ENCODE measurements at places on chromosomes 5 and 9.

GRCh38 chr5:111385051-111385450, 127.3 kb downstream of the STARD4 start:
- peaks cover 17% of the 10 kb centered on the region for H3K36me3 ChIP-seq
- H3K27ac ChIP-seq, result no peak overlapping the region
- no peak overlapping the region for H3K4me3 ChIP-seq
- no peaks in the 10 kb centered on the region for H3K4me1 ChIP-seq
- DNase-seq, result no peak
- no peaks in the 10 kb centered on the region for H3K27me3 ChIP-seq

- no peaks in the 10 kb centered on the region for H3K36me3 ChIP-seq
- no peaks in the 10 kb centered on the region for H3K27me3 ChIP-seq
- no peak overlapping the region for H3K4me3 ChIP-seq
- DNase-seq, result no peak
- no peak overlapping the region for H3K27ac ChIP-seq
Observed at GRCh38 chr9:110452227-110452801, 114.7 kb upstream of the TXNDC8 start.

DNA sequence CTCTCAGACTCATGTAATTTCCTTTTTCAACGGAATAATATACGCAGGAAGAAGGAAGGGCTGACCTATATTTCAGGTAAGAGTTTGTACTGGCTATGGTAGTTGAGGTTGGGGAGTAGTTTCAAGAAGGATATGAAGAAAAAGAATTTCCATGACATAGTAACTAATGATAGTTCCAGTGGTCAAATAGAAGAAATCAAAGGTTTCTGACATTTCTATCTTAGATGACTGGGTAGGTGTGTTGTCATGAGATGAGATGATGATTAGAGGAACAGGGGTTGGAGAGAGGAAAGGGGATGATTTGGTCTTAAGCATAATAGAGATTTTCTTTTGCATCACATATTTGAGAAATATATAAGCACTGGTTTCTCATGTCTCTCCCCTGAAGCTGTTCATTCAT, 166.0 kb downstream of the SPATA31D1 start:
- no peaks in the 10 kb centered on the region for H3K4me1 ChIP-seq
- no peak overlapping the region for H3K27ac ChIP-seq
- no peak overlapping the region for H3K4me3 ChIP-seq
- no peaks in the 10 kb centered on the region for H3K27me3 ChIP-seq
- no peaks in the 10 kb centered on the region for H3K36me3 ChIP-seq
- no peak for DNase-seq

GRCh38 chr9:89797937-89798455, 193.2 kb downstream of the GADD45G start:
- no peak overlapping the region for H3K4me3 ChIP-seq
- no peaks in the 10 kb centered on the region for H3K4me1 ChIP-seq
- H3K27me3 ChIP-seq, result no peaks in the 10 kb centered on the region
- no peak overlapping the region for H3K27ac ChIP-seq

DNA sequence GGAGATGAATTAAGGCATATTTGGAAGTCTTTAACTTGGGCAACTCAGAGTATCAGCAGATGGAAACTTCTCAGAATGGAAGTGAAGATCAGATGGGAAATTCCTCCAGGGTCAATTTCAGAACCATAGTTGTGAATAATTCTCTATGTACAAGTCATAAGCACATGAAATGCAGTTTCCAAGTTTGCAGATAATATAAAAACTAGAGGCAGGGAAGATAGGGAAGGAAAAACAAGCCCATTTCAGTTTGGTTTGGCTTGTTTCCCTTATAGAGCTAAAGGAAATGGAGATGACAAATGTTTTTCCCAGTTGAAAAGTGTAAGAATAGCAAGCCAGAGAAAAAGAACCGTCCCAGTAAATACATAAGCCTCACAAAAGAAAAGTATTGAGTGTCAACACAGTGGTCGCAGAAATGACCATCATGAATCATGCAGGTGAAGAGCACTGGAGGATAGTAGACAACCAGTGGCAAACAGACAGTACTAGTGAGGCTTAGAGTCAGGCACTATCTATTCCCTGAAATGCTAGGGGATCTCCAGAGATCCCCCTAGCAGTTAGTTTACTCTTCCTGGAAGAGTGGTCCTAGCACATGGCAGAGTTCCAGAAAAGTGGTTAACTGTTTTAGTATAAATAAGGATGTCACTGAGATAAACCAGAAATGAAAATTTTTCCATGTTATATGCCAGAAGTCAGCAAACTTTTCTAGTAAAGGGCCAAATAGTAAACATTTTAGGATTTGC, 245.9 kb downstream of the SAXO1 start:
- H3K4me1 ChIP-seq, result no peaks in the 10 kb centered on the region
- H3K27me3 ChIP-seq, result no peaks in the 10 kb centered on the region
- no peak overlapping the region for H3K27ac ChIP-seq
- H3K36me3 ChIP-seq, result no peaks in the 10 kb centered on the region
- no peak for DNase-seq
